ENCODE measurements at places on chromosomes 6 and 20.

GRCh38 chr6:37083243-37084138, 78.0 kb downstream of the FGD2 start:
- no peak for DNase-seq

DNA sequence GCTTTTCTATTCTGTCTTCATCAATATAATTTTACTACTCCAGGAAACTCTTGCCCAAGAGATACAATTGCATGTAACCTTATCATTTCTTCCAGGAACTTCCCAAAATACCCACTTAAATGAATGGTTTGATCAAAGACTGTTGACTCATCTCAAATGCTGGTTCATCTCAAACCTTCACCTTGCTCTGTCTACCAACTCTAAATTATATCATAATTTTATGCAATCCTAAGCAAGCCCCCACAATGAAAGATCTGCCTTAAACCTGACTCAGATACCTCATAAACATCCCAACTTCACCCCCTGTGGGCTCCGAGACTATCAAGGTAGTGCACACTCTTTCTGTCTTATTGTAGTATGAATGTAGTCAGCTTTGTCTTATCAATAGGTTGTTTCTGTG, 65.5 kb upstream of the GCM1 start:
- DNase-seq, result no peak

DNA sequence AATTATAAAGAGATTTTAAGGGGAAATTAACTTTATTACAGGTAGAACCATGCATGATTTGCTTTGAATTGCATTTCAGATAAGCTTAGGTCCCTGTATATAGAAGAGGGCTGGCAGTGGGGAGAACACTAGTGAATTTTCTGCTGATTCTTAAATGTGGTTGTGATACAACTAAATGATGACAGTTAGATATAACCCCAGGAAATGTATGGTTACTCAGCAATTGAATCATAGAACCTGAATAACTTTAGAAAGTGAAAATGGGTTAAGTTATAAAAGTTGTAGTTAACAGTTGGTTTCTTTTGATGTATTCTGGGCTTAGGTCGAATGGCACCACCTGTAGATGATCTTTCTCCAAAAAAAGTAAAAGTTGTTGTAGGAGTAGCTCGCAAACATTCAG, 70.1 kb downstream of the PHF3 start:
- DNase-seq, result no peak

DNA sequence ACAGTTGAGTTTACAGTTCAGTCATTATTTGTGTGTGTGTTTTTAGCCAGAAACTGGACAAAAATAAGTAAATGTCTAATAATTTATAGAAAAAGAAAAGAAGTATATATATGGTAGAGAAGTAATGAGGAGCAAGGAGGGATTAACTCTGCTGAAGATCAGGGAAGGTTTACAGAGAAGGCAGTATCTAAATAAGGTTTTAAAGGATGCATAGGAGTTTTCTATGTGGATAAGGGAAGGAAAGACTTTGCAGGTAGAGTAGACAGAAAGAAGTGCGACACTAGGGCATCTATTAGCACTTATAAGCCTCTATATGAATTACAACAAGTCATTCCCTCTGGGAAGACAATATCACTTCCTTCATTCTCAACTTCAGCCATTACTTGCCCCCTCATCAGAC, 34.3 kb downstream of the ISM1 start:
- DNase-seq, result no peak

DNA sequence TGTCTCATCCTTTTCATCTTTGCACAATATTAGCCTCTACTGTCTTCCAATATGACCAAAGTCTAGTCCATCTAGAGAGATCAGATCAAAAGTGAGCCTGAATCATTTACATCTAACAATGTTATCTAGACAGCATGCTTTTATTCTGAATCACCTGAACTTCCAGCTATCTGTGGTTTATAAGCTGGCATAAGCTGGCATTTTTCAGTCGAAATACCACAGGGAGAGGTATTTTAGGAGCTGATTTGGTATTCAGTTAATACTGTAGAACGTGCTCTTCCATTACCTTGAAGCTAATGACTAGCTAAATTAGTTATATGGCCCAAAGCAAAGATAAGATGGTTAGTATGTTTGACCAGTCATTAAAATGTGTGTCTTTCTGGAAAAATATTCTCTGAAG, 188.3 kb upstream of the AGPAT4 start:
- DNase-seq, result no peak

DNA sequence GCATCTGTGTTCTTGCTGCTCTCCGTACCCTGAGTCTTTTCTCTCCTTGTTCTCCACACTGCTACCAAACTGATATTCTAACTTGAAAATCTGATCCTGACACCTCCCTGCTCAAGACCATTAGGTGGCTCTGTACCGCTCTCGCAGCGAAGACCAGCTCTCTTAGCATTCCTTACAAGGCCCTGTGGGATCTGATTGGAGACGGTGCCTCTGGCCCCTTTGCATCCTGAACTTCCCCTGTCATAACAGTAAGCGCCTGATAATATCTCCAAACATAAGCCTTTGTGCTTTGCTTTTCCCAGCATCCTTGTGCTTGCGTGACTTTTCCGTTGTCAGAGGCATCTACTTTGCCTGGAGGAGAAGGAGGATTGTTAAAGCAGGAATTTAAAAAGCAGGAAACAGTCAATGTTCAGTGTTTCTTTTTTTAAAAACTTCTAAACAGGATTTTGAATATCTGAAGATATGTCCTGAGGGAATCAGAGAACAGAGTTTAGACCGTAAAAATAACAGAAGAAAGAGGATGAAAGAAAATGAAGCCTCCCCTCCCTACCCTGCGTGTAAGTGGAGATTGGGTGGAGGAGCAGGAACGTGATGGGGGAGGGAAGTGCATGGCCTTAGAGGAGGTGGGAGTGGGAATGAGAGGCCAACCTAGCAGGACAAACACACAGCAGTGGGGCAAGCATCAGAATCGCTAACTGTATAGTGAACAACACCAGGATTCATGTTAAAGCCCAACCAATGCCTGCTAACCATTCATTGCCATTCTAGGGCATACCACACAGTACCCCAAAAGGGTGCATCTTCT, 89.2 kb upstream of the STMND1 start:
- DNase-seq, result no peak

DNA sequence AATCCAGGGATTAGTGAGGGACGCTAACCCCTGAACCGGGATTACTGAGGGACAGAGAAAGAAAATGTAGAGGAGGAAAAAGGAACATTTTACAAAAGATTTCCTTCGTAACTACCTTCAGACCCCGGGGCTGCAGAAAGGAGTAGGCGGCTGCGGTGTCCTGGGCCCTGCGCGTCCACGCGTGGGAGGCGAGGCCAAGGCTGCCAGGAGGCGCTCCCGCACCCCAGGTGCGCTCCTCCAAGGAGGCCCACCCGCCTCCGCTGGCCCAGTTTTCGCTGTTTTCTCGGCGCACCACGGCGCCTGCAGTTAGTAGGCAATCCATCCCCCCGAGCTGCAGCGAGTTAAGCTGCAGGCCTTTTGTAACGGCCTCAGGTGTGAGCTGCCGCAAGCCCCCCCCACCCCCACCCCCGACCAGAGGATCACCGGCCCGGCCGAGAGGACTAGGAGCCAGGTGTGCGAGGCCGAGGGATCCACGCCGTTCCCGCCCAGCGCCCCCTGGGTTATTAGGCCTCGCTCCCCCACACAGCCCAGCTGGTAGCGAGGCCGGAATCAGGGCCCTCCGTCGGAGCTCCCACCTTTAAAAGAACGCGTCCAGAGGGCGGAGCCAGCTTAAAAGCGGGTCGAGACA, 380.3 kb upstream of the ARID1B start:
- DNase-seq, result peak; percentile 23

GRCh38 chr6:164817662-164818061, 491.7 kb downstream of the C6orf118 start:
- no peak for DNase-seq

DNA sequence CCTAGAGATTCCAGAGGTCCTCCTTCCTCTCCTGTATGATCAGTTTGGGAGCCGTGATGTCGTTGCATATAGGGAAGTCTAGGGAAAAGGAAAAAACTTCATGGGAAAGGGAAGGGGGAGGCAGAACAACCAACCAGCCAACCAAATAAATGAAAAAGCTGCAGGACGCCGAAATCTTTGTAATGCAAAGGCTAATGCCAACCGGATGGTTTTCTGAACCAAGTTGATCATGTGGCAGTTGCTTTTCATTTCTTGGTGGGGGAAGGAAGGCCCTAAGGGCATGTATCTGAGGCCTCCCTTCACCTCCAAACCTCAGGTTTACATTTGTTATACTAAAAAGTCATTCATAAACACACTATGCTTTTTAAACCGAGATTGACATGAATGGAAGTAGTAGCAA, 167.2 kb downstream of the ARID1B start:
- DNase-seq, result no peak

GRCh38 chr6:23713211-23713610, 412.8 kb upstream of the NRSN1 start:
- no peak for DNase-seq

DNA sequence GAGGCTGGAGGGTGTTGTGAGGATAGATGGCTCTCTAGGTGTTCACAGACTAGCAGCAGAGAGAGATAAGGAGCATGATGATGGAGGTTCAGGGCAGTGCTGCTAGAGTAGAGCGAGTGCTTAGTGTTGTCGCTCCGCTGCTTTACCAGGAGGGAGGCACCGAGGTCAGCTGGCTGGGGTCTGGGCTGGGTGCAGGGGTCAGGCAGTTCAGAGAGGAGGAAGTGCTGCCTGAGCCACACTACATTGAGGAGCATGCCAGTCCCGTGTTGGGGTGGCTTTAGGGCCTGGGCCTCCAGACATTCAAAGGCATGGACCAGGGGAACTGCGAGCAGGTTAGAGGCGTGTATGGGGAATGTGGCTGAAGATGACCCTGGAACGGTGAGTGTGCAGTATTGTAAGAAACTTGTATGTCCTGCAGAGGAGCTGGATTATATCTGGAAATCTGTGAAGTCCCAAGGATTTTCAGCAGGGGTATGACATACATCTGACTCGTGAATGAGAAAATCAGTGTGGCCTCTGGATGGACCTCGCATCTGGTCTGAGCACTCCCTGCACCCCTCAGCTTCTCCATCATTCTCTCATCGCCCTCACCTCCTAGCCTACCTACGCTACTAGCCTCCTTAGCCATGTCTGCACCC, 66.9 kb downstream of the IGF2R start:
- no peak for DNase-seq

GRCh38 chr6:33837971-33838665, 34.3 kb upstream of the MLN start:
- DNase-seq, result no peak

- DNase-seq, result no peak
Measured at GRCh38 chr6:141264101-141264500, 868.6 kb upstream of the GJE1 start.

DNA sequence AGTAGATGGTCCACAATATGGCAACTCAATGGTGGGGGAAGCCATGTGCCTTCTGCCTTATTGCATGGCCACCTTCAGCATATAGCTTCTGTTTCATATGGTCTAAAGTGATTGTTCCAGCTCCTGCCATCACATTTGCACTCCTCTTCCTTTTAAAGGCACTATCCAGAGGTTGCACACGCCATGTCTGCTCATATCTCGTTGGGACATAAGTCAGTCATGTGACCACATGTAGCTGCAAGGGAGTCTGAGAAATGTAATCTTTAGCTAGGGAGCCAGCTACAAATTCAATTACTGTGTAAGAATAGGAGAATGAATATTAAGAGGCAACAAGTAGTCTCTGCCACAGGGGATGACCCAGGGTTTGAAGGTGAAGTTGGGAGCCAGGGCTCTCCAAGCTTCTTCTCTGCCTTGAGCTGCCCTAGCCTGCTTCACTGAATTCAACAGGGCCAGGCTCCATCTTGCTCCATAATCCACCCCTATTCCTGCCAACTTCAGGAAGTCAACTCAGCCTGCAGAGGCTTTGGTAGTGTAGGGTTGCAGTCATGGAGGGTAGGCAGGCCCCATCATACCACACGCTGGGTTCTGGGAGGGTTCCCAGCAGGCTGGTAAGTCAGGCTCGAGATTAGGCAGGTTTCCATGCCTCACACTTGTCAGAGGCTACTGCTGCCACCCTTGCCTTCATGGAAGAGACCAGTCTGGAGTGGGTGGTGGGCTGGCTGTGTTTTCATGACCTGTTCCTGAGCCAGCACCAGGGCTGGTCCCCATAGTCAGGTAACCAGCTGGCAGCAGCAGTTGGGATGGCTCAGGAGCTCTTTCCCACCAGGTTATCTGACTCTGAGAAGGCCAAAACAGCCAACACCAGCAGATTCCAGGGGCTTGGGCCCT, 56.7 kb upstream of the SAYSD1 start:
- DNase-seq, result no peak

DNA sequence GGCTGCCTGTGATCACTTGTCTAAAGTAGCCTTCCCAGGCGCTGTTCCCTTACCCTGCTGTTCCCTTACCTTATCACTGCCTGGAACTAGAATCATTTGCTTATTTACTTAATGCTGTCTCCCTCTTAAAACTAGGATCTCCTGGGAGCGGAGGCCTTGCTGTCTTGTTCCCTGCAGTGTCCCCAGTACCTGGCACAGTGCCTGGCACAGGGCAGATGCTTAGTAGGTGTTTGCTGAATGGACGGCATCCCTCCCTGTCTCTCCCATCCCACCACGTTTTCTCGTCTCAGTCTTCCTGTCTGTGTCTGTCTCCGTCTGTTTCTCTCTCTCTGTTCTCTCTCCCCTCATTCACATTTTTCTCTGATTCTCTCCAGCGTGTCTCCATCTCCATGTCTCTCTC, 99.9 kb upstream of the MYL9 start:
- DNase-seq, result no peak

DNA sequence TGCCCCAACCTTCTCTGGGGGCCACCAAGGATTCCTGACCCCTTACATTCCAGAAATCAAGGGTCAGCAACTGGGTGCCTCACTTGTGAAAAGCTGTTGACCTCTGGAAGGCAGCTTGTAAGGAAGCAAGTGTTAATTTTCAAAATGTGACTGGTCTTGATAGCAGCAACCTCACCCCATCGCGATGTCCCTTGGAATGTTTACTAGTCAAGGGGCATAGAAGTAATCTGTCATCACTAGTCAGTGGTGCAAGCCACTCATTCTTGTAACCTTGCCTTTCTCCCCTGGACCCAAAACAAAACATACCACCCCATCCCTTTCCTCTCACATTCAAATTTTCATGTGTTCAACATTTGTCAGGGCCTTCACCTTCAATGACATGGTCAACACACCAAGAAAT, 30.5 kb downstream of the TBX18 start:
- no peak for DNase-seq

Data from stimulated activated CD4-positive, alpha-beta T cell treated with anti-CD3 and anti-CD28 coated beads, Interleukin-4, amount 100 ng/mL, for 1 hour (primary cell).